Fibroblast of skin of right quadriceps (primary cell): ENCODE measurements at places on chromosomes 3 and 15.
A peak's percentile ranks its signal among the peaks of the same experiment; 100 is the strongest.

DNA sequence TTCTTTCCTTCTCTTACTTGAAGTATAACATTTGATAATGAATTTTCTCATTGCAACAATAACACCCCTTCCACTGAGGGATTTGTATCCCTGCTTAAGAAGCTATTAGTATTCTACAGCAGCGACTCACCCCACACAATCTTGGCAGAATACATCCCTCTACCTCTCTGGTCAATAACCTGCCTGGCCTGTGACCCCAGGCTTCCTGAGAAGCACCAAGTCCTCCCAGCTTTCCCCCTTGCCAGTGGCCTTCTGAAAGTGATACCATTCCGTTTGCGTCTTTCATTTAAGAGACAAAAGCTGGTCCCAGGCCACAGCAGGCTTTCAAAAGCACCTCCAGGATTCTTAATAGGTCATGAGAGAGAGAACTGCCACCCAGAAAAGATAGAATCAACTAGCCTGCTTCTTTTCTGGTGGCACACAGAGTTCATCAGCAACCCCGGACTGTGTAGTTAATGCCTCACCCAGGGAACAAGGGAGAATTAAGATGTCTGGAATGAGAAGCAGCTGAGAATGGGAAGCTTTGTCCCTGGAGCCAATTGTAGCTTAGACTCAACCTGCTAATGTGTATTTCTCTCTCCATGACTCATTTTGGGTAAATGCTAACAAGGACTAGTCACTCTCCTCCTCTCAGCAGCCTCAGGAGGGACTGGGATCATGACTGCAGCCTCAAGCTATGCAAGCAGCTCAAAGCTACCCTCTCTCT is 101.0 kb upstream of the CPNE4 start:
- DNase-seq: peak; percentile 98

GRCh38 chr3:38360345-38360744 is 13.8 kb downstream of the XYLB start:
- no peak for DNase-seq

- no peak for DNase-seq
Observed at GRCh38 chr3:138367326-138367850, 19.0 kb downstream of the MRAS start.

- DNase-seq: no peak
Observed at GRCh38 chr3:29609328-29609811, 328.5 kb downstream of the RBMS3 start.

DNA sequence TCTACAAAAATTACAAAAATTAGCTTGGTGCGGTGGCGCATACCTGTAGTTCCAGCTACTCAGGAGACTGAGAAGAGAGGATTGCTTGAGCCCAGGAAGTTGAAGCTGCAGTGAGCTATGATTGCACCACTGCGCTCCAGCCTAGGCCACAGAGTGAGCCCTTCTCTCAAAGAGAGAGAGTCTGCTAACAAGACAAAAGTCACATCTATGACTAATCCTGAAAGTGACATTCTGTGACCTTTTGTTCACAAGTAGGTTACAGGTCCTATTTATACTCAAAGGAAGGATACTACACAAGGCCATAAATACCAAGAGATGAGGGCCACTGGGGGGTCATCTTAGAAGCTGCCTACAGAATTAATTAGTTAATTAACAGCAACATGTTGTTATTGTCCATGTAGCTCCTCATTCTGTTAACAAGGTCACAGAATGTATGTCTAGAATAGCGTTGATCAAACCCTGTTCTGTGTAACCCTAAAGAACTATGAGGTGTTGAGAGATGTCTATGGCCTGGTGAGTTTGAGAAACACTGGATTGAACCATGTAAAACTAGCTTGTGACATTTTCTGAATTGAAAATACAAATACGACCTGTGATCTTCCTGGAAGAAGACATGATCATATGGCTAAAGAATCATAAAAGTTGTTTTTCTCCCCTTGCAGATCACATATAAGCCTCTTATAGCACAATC is 97.0 kb downstream of the SAMMSON start:
- DNase-seq: no peak

- DNase-seq: peak; percentile 31
Observed at GRCh38 chr3:30435861-30436331, 170.5 kb upstream of the TGFBR2 start.

DNA sequence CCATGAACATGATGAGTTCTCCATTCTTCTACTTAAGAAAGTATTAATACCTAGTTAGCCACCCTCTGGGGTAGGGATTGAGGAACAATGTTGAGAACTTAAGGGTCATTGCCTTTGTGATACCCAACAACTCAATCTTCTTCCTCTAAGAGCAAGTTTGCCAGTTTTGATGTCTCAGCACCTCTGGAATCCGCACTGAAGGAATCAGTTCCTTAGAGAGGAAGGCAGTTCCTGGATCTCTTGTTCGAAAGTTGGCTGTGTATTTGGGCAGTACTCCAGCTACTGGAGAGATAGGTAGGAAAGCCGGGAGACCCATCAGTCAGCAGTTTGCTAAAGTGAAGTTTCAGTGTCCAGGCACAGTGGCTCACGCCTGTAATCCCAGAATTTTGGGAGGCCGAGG is 35.6 kb upstream of the MTHFS start:
- no peak for DNase-seq

- no peak for DNase-seq
Observed at GRCh38 chr3:160801386-160802118, 45.5 kb downstream of the PPM1L start.

DNA sequence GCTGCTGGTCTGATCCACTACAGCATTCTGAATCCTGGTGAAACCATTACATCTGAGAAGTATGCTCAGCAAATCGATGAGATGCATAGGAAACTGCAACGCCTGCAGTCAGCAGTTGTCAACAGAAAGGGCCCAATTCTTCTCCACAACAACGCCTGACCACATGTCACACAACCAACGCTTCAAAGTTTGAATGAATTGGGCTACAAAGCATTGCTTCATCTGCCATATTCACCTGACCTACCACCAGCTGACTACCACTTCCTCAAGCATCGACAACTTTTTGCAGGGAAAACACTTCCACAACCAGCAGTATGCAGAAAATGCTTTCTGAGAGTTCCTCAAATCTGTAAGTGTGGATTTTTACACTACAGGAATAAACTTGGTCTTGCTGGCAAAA is 54.7 kb upstream of the C2CD4B start:
- DNase-seq: no peak

DNA sequence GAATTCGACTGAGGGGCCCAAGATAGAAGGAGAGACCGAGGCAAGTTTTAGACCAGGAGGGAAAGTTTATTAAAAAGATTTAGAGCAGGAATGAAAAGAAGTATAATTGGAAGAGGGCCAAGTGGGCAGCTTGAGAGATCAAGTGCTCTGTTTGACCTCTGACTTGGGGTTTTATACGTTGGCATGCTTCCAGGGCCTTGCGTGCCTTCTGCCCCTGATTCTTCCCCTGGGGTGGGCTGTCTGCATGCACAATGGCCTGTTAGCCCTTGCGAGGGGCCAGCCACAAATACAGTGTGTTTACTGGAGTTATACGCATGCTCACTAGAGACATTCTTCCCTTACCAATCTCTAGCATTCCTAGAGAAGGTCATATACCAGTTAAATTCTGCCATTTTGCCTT is 70.7 kb upstream of the LARS2 start:
- DNase-seq: no peak

DNA sequence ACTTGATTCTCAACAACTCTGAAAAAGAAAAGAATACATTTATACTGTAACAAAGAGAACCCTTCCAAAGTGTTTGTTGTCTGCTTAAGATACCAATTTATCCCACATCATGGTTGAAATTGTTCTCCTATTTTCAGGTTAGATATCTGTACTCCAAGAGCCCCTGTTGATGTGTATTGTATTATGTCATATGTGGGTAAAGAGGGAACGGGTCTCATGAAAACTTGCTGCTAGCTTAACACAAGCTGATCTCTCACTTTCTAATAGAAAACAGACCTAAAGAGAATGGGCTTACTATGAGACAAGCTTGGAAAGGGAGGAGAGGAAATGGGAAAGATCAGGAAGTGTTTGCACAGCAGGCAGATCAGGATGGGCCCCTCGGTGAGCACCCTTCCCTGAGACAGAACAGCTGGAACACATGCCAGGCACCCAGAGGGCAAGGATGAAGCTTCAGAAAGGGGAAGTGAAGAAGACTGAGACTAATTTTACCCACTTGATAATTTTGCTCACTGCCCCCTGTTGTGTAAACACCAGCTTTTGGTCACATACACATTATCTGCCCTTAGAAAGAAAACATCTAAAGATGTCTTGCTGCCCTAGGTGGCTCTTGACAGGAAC is 747.9 kb upstream of the CCDC54 start:
- DNase-seq: no peak

- peak; percentile 76 for DNase-seq
Observed at GRCh38 chr3:147431751-147432150, 22.6 kb downstream of the ZIC1 start.

- DNase-seq: no peak
Observed at GRCh38 chr15:52551762-52552161, 17.1 kb downstream of the ARPP19 start.

- peak; percentile 47 for DNase-seq
Observed at GRCh38 chr3:159877924-159878323, 110.7 kb upstream of the IL12A start.

DNA sequence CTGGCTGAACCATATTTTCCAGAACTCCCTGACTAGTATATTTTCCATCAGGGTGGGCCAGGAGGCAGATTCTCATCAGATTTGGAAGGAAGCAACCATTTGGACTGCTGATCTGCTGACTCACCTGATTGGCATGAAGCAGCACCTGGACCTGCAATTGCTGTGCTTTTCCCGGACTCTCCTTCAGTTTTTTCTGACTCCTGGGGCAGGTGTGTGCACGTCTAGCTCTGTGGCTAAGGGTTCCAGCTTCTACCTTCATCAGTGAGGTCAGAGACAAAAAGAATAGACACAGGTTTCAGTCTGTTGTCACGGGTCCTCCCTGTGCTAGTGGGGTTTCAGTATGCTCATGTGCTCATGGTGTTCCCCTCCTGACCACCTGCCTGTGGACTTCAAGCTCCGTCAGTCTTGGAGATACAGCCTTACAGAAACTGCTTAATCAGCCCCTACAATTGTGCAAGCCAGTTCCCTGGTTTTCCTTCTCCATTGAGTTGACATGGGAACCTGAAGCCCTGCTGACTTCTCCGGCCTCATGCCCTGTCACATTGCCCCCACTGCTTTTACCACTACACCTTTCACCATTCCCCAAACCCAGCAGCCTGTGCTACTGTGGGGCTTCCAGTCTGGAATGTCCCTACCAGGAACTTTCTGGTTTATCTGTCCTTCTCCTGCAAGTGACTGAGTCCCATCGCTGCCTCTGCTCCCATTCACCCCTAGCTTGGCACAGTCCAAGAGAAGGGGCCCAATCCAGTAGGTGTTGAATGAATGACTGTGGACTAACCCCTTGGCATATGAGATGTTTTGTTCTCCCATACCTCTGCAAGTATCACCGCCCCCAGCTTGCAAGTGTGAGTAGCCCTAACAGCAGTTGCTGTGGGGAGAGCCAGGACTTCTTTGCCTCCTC is 31.7 kb downstream of the HMCES start:
- no peak for DNase-seq

DNA sequence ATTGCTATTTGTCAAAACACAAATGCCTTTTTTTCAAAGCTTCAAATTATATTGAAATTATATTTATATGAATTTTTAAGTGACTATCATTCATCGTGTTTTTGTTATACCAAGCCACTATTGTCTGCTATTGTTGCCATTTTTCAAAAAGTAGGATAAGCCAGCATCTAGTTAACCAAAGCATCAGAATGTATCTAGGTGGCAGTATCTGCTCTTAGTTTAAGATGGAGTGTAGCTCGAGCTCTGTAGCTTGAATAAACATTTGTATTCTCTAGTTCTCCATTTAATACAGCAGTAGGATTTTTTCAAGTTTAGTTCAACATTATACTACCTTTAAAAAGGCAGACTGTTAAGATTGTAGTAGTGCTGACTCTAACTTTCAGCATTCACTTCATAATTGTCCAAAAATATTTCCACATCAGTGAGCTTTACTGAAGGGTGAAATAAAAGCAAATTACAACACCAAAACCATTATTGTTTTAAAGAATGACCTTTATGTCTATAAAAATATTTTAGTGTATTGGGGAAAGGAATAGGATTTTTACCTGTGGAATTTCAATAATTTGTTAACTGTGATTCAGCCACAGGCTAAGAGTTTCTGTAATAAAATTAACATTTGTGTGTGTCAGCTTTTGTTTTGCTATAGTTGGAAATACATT is 19.6 kb upstream of the C15orf61 start:
- DNase-seq: peak; percentile 36

DNA sequence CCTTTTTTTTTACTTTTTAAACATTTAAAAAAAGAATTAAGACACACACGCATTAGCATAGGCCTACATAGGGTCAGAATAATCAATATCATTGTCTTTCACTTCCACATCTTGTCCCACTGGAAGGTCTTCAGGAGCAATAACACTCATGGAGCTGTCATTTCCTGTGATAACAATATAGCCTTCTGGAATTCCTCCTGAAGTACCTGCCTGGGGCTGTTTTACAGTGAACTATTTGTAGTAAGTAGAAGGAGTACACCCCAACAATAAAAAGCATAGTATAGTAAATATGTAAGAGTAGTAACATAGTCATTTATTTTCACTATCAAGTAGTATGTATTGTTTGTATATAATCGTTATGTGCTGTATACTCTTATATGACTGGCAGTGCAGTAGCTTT is 19.5 kb upstream of the CLDN18 start:
- DNase-seq: no peak

DNA sequence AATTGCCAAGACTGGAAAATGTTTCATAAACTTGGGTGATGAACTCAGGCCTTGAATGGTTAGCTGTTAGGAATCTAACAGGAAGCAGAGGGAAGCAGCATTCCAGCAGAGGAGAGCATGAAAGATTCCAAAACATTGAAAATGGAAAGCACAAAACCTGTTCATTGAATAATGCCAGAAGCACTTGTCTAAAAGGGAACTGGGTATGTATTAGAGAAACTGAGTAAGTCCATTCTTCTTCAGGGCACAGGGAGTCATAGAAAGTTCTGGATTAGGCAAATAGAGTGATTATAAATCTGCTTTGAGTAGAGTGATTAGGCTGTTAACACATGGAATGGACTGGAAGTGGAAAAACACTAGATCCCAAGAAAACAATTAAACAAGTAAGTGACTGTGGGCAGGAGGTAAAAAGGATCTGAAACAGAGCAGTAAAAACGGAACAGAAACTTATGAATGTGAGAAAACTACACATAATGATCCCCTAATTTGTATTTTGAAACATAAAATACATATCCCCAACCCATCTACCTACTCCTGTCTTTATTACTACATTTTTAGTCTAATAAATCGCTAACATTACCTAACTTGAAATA is 343.4 kb downstream of the TBC1D5 start:
- DNase-seq: no peak
